ENCODE measurements at places on chromosomes 11 and 22.

GRCh38 chr11:44280257-44280656, 29.7 kb downstream of the ALX4 start:
- no peak for DNase-seq

GRCh38 chr22:47794851-47795250, 1032.4 kb downstream of the TBC1D22A start:
- DNase-seq: no peak

DNA sequence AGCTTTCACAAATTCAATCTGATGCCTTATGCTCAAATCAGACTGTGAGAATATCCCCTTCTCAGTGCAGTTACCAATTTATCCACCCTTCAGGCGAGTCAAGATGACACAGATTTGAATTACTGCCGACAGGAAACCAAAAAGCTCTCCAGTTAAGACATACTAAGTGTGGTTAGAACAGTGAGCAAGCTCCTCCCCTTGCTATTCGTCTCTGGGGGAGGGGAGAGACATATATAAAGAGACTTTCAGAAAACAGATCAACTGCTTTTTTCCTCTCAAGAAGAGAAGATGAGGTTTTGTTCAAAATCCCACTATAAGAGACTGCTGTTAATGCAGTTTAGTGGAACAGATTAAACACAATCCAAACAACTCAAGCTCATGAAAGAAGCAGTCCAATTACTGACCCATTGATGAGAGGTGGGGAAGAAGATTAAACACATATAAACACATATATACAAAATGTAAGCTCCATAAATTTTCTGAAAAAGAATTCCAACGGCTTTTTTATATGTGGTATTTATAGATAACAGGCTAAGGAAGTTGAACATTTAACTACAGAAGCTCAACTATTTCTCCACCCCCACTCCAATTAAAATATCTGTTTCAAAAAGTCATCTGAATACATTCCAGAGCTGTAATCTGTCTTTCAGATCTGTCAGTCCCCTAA, 102.7 kb downstream of the MRTFA start:
- DNase-seq: peak; percentile 21

DNA sequence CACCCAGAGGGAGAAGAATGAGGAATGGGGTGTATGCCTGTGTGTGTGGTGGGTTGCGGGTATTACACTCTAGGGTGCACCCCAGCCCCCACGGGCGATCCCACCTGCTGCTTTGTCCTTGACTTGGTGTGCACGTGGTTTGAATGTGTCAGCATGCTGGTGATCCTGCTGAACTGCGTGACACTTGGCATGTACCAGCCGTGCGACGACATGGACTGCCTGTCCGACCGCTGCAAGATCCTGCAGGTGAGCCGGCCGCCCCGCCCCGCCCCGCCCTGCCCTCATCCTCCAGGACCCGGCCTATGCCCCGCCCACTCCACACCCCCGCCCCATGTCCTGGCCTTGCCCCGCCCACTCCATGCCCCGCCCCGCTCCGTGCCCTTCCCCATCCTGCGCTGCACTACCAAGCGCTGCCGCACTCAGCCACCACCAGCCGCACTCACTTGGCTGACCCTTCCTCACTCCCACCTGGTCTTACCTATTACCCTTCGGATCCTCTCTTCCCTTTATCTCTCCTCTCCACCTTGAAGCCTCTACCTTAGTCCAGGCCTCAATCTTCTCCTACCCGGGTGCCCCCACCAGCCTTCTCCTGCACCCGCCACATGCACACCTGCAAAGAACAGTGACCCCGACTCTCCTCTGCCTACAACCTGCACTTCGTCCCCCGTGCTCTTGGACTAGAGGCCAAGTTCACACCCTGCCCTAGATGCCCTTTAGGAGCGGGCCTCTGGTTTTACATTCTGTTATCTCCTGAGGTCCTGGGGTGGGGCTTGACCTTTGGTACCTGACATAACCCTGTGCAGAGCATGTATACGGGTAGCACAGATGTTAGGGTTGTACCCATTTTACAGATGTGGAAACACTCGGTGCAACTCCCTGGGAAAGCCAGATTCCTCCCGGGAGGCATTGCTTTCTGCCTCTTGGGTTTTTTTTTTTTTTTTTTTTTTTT, 27.7 kb downstream of the CACNA1I start:
- peak; percentile 49 for DNase-seq

GRCh38 chr11:88104408-88104807, 70.8 kb downstream of the RAB38 start:
- DNase-seq: no peak

Measured in activated effector memory CD4-positive, alpha-beta T cell treated with Interleukin-2 at 50 U/mL for 16 hours (primary cell).